ENCODE measurements at places on chromosomes 13 and 19. TPM values are rescaled to one million over a fixed set of nuclear protein-coding genes. Genes with fewer than 3 reads are reported as not detected.

ATP1A3 gene
- 0.12 TPM for polyA plus RNA-seq

TRMT1 gene
- 42.3 TPM for polyA plus RNA-seq

DNA sequence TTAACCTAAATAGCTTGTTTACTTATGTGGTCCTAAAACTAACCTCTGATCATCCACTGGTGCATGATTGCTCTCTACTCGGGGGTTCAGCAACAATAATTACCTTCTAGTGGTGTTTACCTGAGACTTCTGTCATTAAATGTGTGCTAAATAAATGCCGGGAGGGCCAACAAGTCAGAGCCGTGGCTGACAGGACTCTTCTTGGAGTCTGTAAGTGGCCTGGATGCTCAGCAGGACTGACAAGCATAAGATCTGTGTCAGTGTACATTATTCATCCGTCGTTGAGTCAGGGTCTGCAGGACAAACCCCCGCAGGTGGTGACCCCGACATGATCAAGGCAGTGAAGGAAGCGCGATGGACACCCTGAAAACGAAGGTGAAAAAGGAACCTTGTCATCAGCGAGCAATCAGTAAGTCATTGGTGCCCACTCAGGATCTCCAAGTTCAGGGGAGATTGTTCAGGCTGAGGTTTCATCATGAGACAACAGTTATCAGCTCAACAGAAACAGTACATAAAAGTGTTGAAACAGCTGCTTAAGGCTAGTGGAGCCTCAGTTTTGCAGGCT, 1466.9 kb downstream of the UQCRFS1 start:
- DNase-seq = no peak

DNA sequence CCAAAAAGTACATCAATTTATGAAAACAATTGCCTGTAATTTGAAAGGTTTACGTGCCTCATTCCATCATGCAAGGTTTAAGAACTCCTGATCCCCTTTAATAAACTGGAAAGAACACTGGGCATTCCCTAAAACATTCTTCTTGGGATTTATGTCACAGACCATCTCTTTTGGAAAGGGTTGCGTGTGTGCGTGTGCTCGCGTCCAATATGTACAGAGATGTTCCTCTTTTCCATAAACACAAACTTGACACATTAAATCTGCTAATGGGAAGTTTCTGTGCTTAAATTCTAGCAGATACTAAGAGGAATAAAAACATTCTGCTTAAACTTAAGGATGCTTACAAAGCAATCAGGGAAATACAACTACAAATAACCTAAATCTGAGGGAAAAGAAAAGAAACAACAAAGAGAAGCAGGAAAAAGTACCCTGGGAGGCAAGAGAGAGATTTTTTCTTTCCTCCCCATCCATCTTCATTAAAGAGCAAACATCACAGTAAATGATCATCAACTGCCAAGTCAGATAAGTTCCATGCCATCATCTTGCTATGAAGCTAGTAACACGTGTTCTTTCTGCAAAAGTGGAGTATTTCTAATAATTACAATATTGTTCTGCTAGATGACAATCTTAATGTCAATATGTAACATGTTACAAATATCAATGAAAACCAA, 83.7 kb downstream of the STK24 start:
- no peak for DNase-seq

- no peak for DNase-seq
Observed at GRCh38 chr13:32212421-32212820, 102.7 kb downstream of the ZAR1L start.

DNA sequence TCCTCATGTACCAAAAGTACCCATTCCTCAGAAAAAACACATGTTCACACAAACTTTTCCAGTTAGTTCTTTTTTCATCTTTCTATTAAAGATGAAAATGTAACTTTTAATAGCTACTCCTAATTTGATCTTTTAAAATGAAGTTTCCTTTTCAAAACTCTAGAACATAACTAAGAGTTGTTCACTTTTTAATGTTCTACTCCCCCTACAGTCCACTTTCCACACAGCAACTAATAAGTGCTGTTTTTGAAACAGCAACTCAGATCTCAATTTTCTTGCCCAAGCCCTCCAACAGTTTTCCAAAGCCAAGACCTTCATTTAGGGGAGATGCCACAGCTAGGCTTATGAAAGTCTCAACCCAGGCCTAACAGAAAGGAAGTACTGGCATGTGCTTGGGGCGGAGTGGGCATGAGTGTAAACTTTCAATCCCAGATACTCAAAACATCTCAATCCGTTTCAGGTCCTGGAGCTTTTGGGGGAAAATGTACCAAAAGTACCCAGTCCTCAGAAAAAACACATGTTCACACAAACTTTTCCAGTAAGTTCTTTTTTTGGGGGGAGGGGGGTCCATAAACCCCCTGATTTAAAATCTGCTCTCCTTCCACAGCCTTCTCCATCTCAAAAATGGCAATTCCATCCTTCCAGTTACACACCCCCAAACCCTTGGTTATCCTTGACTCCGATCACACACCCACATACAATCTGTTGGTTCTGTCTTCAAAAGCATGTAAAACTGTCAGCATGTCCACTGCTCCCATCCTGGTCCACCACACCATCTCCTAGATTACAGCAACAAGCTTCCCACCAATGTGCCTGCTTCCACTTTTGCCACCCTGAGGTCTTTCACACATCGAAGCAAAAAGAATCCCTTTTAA, 2.0 kb downstream of the FBL start:
- DNase-seq = no peak

- DNase-seq = no peak
Observed at GRCh38 chr13:97537110-97537509, 103.1 kb downstream of the RAP2A start.

GRCh38 chr13:51437550-51438127, 15.2 kb downstream of the INTS6 start:
- DNase-seq = peak; percentile 43

GRCh38 chr19:32017176-32017953, 328.0 kb upstream of the ZNF507 start:
- DNase-seq = no peak

- no peak for DNase-seq
Observed at GRCh38 chr19:45881909-45882528, 3.9 kb downstream of the IRF2BP1 start.

DNA sequence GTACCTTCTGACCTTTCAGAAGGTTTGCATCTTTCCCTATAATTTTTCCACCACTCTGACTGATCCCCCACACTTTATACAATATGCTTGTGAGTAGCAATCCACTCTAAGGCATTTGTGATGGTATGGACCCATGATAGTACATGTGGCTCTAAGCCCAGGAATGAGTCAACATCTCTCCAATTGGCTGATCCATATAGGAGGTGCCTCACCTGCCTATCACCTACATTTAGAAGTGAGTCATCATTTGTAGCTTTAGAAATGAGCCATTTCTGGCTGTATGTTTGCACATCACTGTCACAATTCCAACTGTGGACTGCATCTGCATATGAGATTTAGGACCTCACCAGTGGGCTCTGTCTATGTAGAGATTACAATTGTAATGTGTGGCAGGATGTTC, 133.1 kb upstream of the ZNF91 start:
- DNase-seq = no peak

Measured in psoas muscle (tissue), 8 donors.